ENCODE measurements at places on chromosomes 5 and 9.
A peak's percentile ranks its signal among the peaks of the same experiment; 100 is the strongest.

DNA sequence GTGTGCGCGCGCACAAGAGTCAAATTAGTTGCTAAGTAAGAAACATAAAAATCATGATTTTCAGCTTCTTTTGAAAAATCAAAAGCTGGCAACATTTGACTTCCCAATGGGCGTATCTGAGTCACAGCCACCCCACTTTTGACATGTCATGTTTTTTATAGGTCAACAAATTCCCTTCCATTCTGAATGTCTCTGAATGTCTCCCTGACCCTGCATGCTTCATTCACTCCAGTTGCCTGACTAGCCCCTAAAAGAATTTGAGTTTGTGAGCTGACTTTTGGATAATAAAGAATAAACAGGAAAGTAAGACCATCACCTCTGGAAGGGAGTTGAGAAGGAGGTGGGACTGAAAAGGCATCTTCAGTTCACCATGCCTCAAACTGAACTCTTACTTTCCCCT, 20.2 kb upstream of the GLIS3 start:
- no peak for DNase-seq

- DNase-seq: no peak
Measured at GRCh38 chr5:129973716-129974426, 69.6 kb downstream of the CHSY3 start.

GRCh38 chr5:71748360-71748759, 29.3 kb downstream of the CARTPT start:
- DNase-seq: no peak

DNA sequence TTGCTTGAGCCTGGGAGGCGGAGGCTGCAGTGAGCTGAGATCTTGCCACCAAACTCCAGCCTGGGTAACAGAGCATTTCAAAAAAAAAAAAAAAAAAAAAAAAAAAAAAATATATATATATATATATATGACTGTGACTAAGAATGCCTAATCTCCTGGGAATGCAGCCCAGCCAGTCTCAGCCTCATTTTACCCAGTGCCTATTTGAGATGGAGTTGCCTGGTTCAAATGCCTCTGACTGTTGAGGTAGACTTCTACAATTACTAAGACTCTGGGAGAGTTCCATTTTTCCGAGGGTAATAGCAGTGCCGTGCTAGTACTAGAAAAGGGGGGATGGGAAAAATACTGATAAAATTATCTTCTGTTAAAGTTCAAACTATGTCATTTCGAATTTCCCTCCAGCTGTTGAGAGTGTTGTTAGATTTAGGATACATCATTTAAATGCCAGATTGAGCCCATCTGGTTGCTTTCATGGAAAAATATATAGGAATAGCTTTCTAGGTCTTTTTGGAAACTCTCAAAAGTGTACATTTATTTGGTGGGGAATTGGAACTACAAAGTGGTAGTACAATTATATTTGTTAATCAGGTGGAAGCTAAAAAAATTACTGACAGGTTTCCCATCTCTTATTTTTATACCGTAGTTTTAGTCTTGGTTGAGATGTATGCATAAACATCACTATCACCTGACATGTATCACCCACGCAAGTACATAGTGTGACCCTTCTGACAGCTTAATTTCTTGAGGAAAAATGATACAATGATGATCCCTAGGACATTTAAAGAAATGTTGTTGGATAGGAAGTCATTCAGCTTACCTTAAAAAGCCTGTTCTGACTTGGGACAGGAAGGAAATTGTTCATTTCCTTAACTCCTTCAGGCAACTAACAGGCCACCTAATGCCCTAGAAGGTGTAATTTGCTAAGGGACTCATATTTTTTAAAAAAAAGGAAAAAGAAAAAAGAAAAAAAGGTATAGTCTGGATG, 214.9 kb downstream of the ADAMTSL1 start:
- no peak for DNase-seq

GRCh38 chr5:570886-571285, 41.3 kb upstream of the CEP72 start:
- no peak for DNase-seq

GRCh38 chr9:20564650-20565049, 57.6 kb downstream of the MLLT3 start:
- no peak for DNase-seq

DNA sequence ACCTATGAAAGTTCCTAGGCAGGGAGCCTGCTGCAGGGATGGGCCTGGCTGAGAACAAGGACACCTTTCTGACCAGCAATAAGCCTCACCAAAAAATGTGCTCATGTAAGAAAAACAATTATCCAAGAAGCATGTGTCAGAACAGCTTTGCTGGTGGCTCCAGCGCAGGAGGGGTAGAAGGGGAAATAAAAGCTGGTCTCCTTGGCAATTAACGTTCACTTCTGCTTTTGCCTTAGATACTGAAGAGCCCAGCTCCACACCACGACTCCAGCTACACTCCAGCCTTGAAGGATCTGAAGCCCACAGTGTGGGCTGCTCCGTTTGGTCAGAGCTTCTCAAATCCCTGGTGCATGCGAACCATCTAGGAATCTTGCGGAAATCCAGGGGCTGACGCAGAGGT, 107.6 kb upstream of the PHYKPL start:
- no peak for DNase-seq

GRCh38 chr9:13567833-13568232, 288.3 kb upstream of the MPDZ start:
- DNase-seq: no peak

GRCh38 chr9:18910916-18911315, 122.1 kb downstream of the SAXO1 start:
- DNase-seq: no peak

DNA sequence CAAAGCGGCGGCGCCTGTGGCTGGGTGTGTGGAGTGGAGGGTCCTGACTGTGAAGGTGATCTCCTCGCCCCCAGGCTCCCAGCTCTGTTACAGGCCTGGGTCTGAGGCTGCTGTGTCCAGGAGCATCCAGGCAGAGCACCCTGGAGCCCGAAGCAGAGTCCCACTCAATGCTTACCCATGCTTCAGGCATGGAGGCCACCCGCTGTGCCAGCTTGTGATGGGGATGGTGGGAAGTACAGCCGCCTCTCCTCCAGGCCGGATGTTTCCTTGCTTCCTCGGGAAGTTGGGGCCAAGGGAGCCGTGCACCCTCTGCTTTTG, 255.9 kb upstream of the IRX1 start:
- no peak for DNase-seq

GRCh38 chr5:135437422-135437795, 9.7 kb downstream of the DCANP1 start:
- no peak for DNase-seq

GRCh38 chr9:99809586-99810319, 11.9 kb upstream of the NR4A3 start:
- DNase-seq: no peak

DNA sequence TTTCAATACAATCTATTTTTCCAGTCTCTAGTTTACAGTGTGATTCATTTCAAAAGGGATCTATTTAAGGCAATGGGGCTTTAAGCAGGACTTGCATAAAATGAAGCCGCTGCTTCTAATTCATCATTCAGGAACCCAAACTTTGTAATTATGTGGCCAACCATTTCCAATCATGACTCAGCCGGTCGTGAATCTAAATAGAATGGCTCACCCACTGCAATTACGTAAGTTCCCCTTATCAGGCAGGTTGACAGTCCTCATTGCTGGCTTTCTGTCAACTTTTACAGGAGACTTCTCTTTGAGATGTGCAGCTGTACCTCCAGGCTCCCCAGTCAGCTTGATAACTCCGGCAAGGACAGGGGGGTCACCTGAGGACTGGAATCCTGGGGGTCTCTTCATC, 152.8 kb upstream of the DAP start:
- DNase-seq: peak; percentile 72

DNA sequence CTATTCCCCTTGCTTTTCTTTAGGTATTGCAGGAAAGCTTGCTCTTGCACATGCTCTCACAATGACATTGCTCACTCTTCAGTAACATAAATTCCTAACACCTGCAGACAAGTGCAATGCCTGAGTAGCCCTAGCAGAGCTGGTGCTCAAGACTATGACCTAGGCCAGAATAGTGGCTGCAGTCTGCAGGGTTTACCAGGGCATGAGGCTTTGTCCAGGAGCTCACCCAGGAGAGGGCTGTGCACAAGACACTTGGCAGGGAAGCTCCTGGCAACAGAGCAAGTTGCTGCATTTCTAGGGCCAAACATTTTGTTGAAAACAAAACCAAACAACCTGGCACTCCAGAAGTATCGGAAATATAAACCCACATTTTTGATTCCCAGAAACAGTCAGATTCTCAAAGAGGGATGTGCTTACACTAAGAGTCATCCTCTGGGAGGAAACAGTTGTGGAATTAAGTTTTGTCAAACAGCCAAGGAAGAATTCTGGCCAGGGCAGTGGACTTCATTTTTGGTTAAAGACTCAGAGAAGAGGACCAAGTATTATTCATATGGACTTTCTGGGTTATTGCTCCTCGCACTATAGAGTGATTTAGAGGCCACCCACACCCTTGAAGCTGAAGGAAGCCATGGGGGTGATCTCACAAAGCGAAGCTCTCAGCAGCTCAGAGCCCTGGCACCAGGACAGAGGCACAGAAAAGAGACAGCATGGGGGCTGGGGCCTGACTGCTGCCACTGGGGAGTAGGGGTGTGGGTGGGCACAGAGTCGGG, 44.9 kb downstream of the MACROH2A1 start:
- peak; percentile 39 for DNase-seq

DNA sequence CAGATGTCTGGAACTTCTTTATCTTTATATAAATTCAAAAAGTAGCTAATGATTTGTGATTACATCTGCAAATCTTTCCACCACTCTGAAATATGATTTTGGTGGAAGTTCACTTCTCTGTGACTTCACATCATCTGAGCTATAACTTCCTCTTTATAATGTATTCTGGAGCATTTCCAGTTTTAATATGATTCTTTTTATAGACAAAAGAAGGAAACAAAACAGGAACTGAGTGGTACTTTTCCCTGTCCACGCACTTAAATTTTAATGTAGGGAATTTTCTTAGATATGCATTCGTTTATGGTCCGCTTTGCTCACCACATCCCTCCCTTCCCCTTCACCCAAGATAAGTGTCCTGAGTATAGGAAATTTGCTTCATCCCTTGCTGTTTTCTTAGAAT, 333.5 kb downstream of the CHSY3 start:
- DNase-seq: no peak

DNA sequence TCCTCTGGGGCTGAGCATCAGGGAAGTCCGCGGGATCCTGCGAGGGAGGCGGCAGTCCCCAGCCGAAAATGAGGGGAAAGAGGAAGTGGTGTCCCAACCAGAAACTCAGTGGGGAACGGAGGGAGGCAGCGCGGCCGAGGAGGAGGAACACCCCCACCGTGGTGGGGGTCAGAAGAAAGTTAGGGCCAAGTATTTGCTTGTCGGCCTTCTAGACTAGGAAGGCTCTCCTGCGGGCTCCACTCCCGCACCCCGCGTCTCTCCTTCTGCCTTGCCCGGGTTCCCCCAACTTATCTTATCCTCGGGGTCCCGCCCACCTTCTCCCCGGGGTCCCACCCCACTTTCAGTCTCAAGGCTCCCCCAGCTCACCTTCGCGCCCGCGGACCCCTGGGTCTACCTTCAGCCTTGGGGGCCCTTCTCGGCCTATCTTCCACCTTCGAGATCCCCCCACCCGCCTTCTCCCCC, 557 bp upstream of the PHF2 start:
- no peak for DNase-seq

- DNase-seq: no peak
Measured at GRCh38 chr9:79263628-79264027, 308.1 kb upstream of the TLE4 start.

GRCh38 chr5:3362606-3362910, 233.1 kb upstream of the IRX1 start:
- DNase-seq: no peak

DNA sequence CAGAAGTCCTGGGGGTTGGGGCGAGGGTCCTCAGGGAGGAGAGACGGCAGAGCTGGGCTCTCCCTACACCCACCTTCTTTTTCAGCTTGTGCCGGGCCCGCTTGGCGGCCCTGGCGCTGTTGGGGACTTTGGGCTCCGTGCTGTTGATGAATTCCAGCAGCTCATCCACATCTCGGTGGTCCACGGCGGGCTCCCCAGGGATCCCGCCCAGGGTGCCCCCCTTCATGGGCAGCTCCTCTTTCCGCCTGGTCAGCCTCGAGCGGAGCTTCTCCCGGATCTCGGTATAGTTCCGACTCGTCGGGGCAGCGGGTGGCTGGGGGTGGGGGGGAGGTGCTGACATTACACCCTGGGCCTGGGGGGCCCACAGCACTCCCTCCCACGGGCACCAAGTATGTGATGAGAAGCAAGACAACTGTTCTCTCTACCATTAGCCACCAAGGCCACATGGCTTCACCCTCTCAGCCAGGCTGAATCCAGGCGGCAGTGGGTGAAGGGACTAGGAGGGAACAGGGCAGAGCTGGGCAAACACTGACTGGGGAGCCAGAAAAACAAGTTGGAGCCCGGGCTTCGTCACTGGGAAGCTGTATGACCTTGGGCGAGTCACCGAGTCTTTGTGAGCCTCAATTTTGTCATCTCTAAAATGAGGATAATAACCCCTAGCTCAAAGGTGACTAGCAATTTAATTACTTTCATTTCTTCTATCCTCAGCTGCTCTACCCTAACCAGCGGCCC, 14.6 kb upstream of the DDX41 start:
- no peak for DNase-seq

DNA sequence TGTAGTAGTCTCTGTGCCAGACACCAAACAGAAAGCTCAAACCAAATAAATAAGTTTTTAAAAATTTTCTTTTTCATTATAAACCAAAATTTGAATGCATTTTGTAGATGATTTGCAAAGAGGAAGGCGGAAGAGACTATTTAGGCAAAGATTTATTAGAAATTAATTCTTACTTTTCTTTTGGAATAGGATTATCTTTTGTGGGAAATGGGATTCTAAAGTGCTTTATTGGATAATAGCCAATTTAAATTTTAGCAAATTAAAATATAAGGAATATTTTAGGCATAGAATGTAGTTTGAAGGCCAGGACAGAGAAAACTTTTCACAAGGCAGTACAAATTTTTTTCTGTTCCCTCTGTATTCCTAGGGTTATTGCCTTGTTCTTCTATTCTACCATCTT, 311.4 kb upstream of the ITGA1 start:
- DNase-seq: no peak

DNA sequence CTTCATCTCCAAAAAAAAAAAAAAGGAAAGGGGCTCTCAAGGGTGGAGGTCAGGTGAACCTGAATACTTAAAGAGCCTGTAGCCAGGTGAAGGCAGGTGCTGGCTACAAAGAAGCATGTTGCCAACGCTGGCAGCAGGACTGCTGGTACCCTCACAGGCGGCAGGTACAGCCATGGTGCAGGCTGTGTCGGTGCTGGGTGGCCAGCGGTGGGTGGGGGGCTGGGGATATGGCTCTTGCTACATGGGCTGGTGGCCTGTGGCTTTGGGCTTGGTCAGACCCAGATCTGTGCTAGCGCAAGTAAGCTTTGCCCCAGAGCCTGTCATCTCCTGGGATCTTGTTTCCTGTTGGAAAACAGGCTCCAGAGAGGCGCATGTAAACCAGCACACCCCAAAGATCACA, 86.3 kb upstream of the PHYKPL start:
- no peak for DNase-seq

- peak; percentile 5 for DNase-seq
Measured at GRCh38 chr9:76302947-76303550, 91.2 kb downstream of the RFK start.

GRCh38 chr9:28782630-28783029, 1209.3 kb upstream of the C9orf72 start:
- no peak for DNase-seq

Measured in HS-27A (cell line).